Endothelial cell (in vitro differentiated cells): ENCODE measurements at places on chromosomes 1 and 21. TPM values are rescaled to one million over a fixed set of nuclear protein-coding genes. Genes with fewer than 3 reads are reported as not detected.

DNA sequence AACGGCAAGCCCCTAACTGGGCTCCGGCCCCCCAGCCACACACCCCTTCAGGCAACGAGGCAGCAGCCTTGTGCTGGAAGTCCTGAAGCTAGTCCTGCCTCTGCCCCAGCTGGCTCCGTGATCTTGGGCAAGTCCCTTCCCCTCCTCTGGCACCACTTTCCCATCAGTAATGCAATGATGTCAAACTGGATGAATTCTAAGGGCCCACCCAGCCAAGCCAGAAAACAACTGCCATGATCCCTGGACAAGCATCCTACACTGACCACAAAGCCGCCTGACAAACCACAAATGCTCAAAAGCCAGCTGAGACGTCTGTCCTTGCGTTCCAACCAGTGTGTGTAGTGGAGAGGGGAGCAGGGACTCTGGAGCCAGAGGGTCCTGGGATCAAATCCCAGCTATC lies 26.8 kb downstream of the IFFO2 start:
- no peak overlapping the region for H3K4me3 ChIP-seq
- no peak for DNase-seq
- H3K4me1 ChIP-seq: peaks cover 17% of the 10 kb centered on the region
- no peaks in the 10 kb centered on the region for H3K36me3 ChIP-seq
- H3K27me3 ChIP-seq: peaks cover 3% of the 10 kb centered on the region
- no peak overlapping the region for H3K27ac ChIP-seq

The EEIG2 gene
- 18.8 TPM for total RNA-seq

The TEX38 gene
- not detected for total RNA-seq

- DNase-seq: no peak
- H3K36me3 ChIP-seq: no peaks in the 10 kb centered on the region
- H3K27ac ChIP-seq: no peak overlapping the region
Observed at GRCh38 chr1:218363141-218363540, 18.0 kb downstream of the TGFB2 start.

DNA sequence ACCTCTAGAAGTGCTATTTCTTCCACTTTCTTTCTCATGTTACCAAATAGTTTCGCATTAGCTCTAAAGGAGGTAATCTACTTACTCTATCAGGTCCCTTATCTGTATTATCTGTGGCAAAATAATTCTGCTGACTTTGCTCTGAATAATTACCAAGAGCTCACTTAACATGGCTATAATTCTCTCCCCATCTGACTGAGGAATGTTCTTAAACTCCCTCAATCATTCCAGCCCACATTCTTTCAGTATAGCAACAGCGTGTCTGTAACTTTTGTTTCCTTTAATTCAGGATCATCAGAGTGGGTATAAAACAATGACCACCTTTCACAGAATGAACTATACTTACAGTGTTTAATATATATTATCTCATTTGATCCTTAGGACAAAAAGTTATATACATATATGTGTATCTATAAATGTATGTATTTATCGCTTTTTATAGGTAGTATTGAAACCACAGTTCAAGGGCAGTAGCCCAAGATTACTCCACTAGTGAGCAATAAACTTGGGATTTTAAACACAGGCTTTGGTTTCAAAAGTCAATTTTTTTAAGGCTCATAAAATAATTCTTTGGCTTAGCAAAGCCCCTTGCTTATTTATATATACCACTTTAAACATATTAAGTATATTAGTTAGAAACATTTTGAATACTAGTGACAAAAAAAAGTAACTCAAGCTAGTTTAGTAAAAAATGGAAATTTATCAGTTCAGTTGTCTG lies 36.1 kb upstream of the ST6GALNAC3 start:
- H3K27ac ChIP-seq: no peak overlapping the region
- H3K27me3 ChIP-seq: no peaks in the 10 kb centered on the region
- H3K36me3 ChIP-seq: no peaks in the 10 kb centered on the region
- H3K4me1 ChIP-seq: peaks cover 14% of the 10 kb centered on the region
- no peak overlapping the region for H3K4me3 ChIP-seq

DNA sequence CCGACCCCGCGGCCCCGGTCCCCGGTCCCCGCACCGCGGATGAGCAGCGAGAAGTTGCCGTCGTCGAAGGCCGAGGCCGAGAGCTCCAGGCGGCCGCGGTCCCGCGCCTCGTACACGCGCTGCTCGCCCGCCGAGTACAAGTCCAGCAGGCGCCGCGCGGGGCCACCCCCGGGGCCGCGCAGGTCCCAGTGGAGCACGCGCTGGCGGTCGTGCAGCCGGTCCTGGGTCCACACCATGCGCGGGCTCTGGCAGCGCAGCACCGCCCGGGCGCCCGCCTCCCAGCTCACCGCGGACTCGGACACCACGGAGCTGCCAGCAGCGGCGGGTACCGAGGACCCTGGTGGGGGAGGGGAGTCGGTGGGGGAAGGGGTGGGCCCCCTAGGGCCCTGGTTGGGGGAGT lies 2.9 kb downstream of the MXRA8 start:
- H3K4me1 ChIP-seq: peaks cover 4% of the 10 kb centered on the region
- no peak overlapping the region for H3K4me3 ChIP-seq
- peaks cover 6% of the 10 kb centered on the region for H3K36me3 ChIP-seq
- peaks cover 24% of the 10 kb centered on the region for H3K27me3 ChIP-seq
- no peak overlapping the region for H3K27ac ChIP-seq

The SLC16A4 gene
- 7.2 TPM for total RNA-seq

- peaks cover 29% of the 10 kb centered on the region for H3K4me1 ChIP-seq
- H3K27me3 ChIP-seq: no peaks in the 10 kb centered on the region
- H3K36me3 ChIP-seq: peaks cover 5% of the 10 kb centered on the region
- DNase-seq: no peak
- no peak overlapping the region for H3K4me3 ChIP-seq
Observed at GRCh38 chr21:14753466-14754258, 207.5 kb upstream of the SAMSN1 start.

GRCh38 chr1:219038398-219038797 lies 135.3 kb upstream of the LYPLAL1 start:
- no peak overlapping the region for H3K4me3 ChIP-seq
- DNase-seq: no peak
- no peaks in the 10 kb centered on the region for H3K36me3 ChIP-seq
- H3K27ac ChIP-seq: no peak overlapping the region

The KIF17 gene
- total RNA-seq: 1.8 TPM

DNA sequence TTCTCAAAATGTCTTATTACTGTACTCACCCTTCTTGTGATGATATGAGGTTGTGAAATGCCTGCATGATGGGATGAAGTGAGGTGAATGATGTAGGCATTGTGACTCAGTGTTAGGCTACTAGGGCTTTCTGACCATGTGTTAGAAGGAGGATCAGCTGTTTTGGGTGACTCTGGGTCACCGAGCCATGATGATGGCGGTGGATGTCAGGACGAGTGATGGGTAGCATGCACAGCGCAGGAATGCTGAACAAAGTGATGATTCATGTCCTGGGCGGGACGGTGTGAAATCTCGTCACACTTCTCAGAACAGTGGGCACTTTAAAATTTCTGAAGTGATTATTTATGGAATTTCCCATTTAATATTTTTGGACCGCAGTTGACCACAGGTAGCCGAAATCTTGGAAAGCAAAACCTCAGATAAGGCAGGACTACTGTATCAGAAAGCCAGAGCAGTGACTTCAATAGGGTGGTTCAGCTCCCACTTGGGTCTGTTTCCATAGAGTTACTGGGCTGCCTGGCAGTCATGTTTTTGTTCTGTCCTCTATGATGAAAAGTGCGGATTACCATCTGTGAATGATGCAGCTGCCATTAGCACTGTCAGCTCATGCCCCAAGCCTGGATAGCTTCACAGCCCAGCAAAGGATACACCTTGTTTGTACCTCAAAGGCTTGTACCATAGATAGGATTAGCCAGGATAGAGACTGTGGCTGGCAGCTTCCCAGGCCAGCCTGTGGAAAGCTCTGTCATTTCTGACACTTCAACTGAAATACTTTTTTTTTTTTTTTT lies 26.6 kb downstream of the IL6R start:
- peaks cover 3% of the 10 kb centered on the region for H3K36me3 ChIP-seq
- H3K4me1 ChIP-seq: peaks cover 10% of the 10 kb centered on the region
- H3K4me3 ChIP-seq: no peak overlapping the region
- DNase-seq: no peak

DNA sequence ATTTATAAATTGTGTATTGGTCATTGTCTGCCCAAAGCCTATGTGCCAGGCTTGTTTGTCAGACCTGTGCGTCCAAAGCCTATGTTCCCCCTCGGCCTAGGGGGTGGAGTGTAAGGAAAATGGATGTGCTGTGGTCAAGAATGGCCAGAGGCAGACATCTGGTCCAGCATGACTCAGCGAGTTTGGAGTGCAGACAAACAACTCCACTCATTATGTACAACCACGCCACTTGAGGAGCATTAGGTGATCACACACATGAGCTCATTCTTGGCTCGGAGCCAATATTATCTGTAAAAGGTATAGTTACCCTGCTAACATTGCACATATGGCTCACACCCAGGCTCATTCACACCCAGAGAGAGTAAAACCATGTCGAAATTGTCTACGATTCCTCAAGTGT lies 1047.6 kb upstream of the ADGRL4 start:
- peaks cover 4% of the 10 kb centered on the region for H3K27me3 ChIP-seq
- no peak overlapping the region for H3K27ac ChIP-seq
- H3K4me3 ChIP-seq: no peak overlapping the region
- no peak for DNase-seq
- no peaks in the 10 kb centered on the region for H3K4me1 ChIP-seq

GRCh38 chr1:202471246-202471645 lies 122.7 kb downstream of the PPP1R12B start:
- no peaks in the 10 kb centered on the region for H3K36me3 ChIP-seq
- H3K4me3 ChIP-seq: no peak overlapping the region
- no peak overlapping the region for H3K27ac ChIP-seq
- no peak for DNase-seq
- peaks cover 5% of the 10 kb centered on the region for H3K4me1 ChIP-seq
- peaks cover 1% of the 10 kb centered on the region for H3K27me3 ChIP-seq

DNA sequence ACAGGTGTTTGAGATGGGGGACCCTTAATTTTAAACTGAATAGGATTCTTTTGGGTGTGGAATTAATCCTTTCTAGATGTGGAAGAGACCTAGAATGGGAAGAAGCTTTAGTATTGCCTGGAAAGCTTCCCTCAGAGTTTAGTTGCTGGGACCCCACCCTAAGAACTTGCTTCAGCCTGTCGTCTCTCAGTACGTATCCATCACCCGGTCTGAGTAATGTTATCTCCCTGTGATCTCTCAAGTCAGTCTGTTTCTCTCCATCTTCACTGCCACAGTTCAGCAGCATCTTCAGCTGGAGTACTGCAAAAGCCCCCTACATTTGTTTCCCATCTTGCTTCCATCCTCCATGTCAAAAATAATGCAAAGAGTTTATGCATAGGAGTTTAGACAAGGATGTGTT lies 28.9 kb downstream of the CNST start:
- H3K27me3 ChIP-seq: peaks cover 2% of the 10 kb centered on the region
- H3K27ac ChIP-seq: no peak overlapping the region
- DNase-seq: no peak
- H3K4me3 ChIP-seq: no peak overlapping the region

DNA sequence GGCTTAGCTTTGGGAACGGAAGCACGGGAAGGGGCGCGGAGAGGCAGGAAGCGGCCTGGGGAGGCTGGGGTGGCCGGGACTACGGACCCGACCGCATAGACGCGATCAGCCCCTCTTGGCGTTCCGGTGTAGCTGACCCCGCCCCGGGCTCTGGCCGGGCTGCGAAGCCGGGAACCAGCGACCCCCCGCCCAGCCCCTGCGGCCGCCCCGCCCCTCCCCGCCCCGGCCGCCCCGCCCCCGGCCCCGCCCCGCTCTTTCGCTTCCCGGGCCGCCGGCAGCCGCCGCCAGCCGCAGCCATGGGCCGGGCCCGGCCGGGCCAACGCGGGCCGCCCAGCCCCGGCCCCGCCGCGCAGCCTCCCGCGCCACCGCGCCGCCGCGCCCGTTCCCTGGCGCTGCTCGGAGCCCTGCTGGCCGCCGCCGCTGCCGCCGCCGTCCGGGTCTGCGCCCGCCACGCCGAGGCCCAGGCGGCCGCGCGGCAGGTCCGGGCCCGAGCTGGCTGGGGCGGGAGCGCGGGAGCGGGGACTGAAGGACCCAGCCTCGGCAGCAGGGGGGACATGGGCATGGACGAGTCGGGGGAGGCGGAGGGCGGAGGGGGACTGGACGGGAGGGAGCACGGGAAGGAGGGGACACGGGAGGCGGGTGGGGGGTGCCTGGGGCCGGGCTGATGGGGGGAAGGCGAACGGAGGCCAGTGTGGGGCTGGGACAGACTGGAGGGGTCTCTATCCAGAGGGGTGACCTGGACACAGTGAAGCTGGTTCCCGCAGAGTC lies at the start of gene SELENON:
Gene SELENON, plus strand, starts transcription at position 259 of the 768 bp plus-strand sequence. Its CDS starts 38 bp downstream, at position 297.
- H3K4me1 ChIP-seq: peaks cover 57% of the 10 kb centered on the region
- peaks cover 10% of the 10 kb centered on the region for H3K27me3 ChIP-seq
- peaks cover 11% of the 10 kb centered on the region for H3K36me3 ChIP-seq
- H3K4me3 ChIP-seq: peak within 1 kb of the TSS; percentile 91
- peak within 1 kb of the TSS; percentile 78 for H3K27ac ChIP-seq
- peak; percentile 78 for DNase-seq

The HRNR gene
- total RNA-seq: not detected

- no peak overlapping the region for H3K4me3 ChIP-seq
- peaks cover 2% of the 10 kb centered on the region for H3K27me3 ChIP-seq
- DNase-seq: no peak
- peaks cover 20% of the 10 kb centered on the region for H3K4me1 ChIP-seq
- no peak overlapping the region for H3K27ac ChIP-seq
- H3K36me3 ChIP-seq: peaks cover 5% of the 10 kb centered on the region
Observed at GRCh38 chr1:59498640-59499039, 201.7 kb downstream of the FGGY start.

- no peak overlapping the region for H3K27ac ChIP-seq
- peaks cover 18% of the 10 kb centered on the region for H3K27me3 ChIP-seq
- no peak overlapping the region for H3K4me3 ChIP-seq
- H3K4me1 ChIP-seq: peaks cover 31% of the 10 kb centered on the region
- peaks cover 4% of the 10 kb centered on the region for H3K36me3 ChIP-seq
Observed at GRCh38 chr1:182601416-182601786, 2.8 kb downstream of the RGS16 start.

- H3K36me3 ChIP-seq: no peaks in the 10 kb centered on the region
- peaks cover 5% of the 10 kb centered on the region for H3K4me1 ChIP-seq
- peaks cover 5% of the 10 kb centered on the region for H3K27me3 ChIP-seq
- no peak for DNase-seq
Observed at GRCh38 chr1:17768651-17769241, 13.6 kb downstream of the ACTL8 start.

The VN1R5 gene
- not detected for total RNA-seq

DNA sequence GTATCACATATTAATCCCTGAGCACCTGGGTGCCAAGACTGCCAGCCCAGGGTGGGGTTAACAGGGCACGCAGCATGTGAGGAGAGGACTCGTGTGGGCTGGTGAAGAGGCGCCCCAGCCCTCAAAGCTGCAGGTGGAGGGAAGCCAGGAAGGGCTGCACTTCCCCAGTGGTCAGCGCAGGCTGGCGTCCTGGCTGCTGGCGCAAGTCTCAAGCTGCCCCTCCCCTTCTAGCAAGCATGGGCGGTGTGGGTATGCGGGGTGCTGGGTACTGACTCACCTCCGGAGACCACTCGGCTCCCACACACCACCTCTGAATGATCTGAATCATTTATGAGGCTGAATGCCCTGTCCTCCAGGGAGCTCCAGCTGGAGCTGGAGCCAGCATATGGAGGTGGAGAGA lies 44.0 kb downstream of the EIF2D start:
- no peaks in the 10 kb centered on the region for H3K36me3 ChIP-seq
- no peak overlapping the region for H3K4me3 ChIP-seq
- H3K27me3 ChIP-seq: peaks cover 8% of the 10 kb centered on the region
- H3K27ac ChIP-seq: no peak overlapping the region
- peaks cover 16% of the 10 kb centered on the region for H3K4me1 ChIP-seq

GRCh38 chr1:216914974-216915373 lies 191.7 kb upstream of the ESRRG start:
- peaks cover 17% of the 10 kb centered on the region for H3K4me1 ChIP-seq
- H3K27me3 ChIP-seq: no peaks in the 10 kb centered on the region
- H3K36me3 ChIP-seq: no peaks in the 10 kb centered on the region
- H3K27ac ChIP-seq: no peak overlapping the region
- no peak for DNase-seq
